Erythroblast (primary cell): ENCODE measurements at places on chromosomes 11 and 22.

DNA sequence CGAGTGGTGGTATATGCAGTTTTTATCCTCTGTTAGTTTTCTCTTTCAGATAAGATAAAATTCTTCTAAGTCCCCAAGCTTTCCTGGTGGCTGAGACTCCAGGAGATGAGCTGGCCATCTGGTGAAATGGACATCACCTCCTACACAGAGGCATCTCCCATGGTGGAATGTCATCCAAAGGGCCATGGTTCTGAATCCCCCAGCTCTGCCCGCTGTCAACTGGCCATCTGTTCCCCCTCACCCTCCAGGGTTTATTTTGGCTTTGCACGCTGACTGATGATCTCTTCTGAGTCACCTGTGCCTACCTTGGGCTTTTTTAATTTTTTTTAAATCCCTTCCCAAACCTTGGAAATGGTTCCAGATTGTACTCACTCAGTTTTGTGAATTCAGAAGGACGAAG is 142.2 kb downstream of the HIPK3 start:
- no peak for DNase-seq

DNA sequence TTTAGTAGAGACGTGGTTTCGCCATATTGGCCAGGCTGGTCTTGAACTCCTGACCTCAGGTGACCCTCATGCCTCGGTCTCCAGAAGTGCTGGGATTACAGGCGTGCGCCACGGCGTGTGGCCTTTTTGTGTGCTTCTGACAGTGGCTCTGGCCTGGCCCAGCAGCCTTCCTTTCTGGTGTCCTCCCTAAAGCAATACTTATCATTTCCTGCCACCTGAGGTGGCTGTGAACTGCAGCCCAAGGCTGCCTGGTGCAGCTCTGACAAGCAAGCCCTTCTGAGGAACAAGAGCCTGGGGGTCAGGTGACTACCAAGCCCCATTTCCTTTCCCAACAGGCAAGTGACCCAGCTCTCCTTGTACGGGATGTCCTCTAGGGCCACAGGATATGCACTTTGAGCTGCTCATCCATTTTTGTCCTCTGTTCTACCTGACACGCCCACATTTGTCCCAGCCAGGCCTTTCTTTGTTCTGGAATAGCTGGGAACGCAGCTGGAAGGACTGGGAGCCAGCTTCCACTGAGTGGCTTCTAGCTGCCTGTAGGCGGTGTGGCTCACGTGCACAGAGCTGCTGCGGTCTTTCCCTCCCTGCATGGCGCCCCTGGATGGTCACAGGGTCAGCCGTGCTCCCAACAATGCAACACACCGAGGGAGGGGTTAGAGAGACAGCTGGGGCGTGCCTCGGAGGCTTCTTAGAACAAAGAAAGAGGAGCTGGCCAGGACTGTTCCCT is 12.3 kb upstream of the BID start:
- DNase-seq, result peak; percentile 70

- no peak for DNase-seq
Measured at GRCh38 chr11:111918390-111919256, at the start of gene C11orf52. C11orf52 (plus strand) TSS chr11:111918913; CDS start chr11:111918973, 60 bp downstream.

- no peak for DNase-seq
Measured at GRCh38 chr22:48490500-48491411, 1336.9 kb downstream of the BRD1 start.

GRCh38 chr22:22546490-22546889 is 12.6 kb downstream of the PRAME start:
- DNase-seq, result no peak

GRCh38 chr11:101915791-101916291 is 481 bp downstream of the ANGPTL5 start:
- DNase-seq, result peak; percentile 7

DNA sequence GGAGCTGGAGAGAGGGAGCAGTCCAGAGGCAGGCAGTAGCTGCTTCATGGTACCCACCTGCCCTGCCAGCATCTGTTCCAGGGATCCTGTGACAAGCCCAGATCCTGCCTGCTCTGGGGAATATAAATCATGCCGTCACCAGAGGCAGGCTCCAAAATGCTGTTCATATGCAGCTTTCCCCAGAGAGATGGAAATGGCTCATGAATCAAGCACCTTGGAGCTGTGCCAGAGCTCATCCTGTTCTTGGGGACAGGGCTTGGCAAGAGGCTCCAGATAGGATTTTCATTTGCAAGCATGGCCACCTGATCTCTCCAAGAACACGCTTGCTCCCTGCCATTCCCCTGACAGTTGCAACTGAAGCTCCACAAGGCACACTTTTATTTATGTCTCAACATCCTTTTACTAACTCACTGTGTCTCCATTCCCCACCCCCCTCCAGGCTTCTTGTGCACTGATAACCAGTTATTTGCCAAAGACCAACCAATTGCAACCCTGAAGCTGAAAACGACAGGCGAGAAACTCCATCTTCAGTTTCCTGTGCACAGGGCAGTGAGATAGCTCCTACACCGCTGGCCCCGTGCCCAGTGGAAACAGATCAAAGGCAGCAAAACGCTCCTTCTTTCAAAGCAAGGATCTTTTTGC is 115.8 kb upstream of the PITPNB start:
- DNase-seq, result peak; percentile 78

DNA sequence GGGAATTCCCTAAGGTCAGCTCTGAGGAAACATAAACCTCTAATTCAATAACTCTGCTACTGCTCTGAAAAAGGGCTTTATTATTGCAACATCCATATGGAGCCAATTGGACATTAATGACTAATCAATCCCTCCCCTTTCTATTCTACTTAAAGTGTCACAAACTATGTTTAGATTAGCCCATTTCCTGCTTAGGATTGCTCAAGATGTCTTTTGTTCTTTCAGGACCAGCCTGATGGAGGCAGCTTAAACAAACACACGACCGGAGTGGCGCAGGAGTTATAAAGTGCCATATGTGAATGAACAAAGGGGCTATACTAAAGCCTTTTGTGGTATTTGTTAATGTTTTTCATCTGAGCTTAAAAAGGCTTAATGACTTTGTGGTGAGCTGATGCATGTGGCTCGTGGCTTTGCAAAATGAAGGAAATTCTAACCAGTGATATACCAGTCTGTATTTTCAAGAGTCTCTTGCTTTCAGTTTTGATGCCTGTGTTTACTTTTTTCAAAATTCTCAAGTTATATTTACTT is 354.4 kb downstream of the SOX6 start:
- no peak for DNase-seq

GRCh38 chr11:14021738-14022137 is 59.2 kb downstream of the SPON1 start:
- DNase-seq, result no peak

- DNase-seq, result no peak
Measured at GRCh38 chr11:100791103-100791502, 104.0 kb downstream of the ARHGAP42 start.

DNA sequence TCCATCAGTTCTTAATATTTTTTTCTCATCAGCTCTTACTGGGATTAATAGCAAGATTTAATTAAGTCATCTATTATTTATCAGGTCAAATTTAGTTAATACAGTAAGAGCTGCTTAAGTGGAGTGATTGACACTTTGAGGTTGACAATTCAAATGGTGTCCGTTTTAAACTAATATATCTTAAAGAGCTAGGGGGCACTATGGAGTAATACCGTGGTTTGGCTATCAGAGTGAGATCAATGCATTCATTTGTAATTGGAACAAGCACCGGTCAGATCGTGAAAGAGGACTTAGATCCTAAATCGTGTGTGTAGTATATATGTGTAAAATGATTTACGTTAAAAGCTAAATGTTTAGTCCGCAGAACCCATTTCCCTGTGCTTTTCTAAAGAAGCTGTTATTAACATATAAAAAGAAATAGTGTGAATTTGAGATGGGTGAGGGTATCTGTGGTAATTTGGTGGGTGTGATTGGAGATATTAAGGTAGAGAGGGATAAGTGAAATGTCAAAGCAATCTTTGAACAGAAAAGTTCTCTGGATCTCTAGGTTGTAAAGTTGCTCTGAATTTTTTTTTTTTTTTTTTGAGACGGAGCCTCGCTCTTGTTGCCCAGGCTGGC is 2.3 kb downstream of the SIK2 start:
- DNase-seq, result peak; percentile 75

- no peak for DNase-seq
Measured at GRCh38 chr11:63015521-63016215, at the start of gene SLC22A8. SLC22A8 (minus strand) TSS chr11:63015841; CDS start chr11:63014958, 883 bp downstream.

- no peak for DNase-seq
Measured at GRCh38 chr22:29328566-29329500, 13.3 kb upstream of the RASL10A start.

DNA sequence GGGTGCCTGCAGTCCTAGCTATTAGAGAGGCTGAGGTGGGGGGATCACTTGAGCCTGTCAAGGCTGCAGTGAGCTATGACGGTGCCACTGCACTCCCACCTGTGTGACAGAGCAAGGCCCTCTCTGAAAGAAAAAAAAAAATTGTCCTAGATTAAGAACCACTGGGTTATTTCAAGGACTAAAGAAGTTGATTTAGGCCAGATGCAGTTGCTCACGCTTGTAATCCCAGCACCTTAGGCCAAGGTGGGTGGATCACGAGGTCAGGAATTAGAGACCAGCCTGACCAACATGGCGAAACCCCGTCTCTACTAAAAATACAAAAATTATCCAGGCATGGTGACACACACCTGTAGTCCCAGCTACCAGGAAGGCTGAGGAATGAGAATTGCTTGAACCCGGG is 129.0 kb downstream of the MRTFA start:
- no peak for DNase-seq

GRCh38 chr11:87712802-87713202 is 462.4 kb downstream of the RAB38 start:
- no peak for DNase-seq

DNA sequence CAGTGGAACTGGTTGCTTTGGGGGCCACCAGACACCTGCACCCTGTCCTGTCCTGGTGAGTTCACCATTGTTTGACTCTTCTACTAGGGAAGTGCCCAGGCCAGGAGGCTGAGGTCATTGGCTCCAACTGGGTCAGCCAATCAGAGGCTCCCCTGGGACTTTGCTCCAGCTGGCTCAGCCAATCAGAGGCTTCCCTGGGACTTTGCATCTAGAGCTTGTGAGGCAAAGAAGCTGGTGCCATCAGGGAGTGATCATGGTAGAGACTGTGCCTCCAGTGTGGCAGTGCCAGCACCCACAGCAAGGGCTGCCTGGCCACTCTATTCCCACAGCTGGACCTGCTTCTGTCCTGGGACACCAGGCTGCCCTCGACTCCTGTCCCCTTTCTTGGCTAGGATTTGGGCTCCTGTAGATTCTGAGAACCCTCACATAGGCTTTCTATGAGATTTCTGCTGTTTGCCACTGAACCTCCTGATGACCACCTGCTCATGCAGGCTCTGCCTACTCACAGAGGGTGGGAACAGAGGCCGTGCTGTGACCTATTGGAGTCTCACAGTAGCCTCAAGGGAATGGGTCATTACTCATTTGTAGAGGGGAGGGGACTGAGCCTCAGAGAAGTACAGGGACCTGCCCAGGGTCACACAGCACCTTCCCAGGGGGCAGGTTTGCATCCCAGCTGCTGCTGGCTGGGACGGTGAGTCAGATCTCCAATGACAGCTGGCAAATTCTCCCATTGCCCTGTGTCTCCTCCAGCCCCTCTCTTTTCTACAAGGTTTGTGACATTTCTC is 59.2 kb upstream of the SHISAL1 start:
- no peak for DNase-seq

DNA sequence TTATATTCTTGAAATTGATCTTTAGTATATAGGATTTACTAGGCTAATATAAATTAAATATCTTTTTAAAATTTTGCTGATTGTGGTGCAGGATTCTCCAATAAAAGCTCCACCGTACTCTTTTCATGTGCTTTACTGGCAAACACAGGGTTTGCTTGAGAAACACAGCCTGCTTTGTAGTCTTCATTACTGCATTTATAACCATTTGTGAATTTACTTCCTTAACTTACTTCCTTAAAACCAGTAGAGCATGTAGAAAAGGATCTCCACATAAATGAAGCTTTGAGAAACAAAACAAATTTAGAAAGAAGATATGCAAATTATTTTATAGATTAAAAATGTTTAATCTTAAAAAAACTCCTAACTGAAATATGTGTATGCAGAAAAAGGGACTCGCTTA is 28.8 kb downstream of the SWAP70 start:
- no peak for DNase-seq

DNA sequence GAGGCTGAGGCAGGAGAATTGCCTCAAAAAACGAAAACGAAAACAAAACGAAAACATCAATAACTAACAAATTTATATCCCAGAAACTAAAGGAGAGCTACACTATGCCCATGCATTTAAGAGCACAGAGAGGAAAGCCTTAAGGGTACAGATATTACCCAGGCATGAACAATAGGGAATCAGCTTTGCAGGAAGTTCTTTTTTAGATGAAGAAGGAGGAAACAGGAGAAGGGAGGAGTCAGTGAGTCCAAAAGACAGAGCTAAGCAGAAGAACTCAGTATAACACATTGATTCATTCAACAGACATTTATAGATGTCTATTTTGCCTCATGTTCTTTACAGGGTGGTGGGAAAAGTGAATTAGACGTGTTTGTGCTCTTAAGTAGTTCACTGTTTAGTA is 8.3 kb downstream of the MRPL17 start:
- no peak for DNase-seq

DNA sequence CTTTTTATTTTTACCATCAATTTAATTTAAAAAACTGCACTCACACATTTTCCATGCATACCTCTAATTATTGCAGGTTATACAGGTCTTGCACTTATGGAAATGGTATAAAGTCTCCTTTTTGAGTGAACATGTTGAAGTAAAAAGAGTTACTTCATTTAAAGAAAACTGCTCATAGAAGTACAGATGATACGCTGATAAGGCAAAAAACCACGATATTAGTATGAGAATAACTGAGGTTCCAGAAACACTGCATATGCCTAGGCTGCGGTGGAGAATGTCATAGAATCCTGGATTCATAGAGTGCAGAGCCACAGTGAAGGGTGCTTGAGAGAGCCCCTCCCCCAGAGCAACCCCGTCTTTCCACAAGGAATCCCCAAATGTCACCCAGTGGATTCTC is 175.8 kb downstream of the BCR start:
- DNase-seq, result no peak

GRCh38 chr11:112558691-112559090 is 298.0 kb upstream of the PLET1 start:
- no peak for DNase-seq

DNA sequence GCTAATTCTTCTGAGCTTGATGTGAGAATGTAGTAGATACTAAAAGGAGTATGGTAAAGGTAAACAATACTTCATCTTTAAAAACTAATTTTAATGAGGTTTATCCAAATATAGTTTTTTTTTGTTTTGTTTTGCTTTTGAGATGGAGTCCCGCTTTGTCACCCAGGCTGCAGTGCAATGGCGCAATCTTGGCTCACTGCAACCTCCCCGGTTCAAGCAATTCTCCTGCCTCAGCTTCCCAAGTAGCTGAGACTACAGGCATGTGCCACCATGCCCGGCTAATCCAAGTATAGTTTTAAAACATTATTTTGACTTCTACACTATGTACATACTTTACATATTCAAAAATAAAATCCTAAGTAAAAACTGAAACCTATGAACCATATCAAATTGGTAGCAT is 4.1 kb downstream of the ZBTB44 start:
- DNase-seq, result no peak

- DNase-seq, result no peak
Measured at GRCh38 chr11:116255321-116255953, 517.4 kb downstream of the BUD13 start.

DNA sequence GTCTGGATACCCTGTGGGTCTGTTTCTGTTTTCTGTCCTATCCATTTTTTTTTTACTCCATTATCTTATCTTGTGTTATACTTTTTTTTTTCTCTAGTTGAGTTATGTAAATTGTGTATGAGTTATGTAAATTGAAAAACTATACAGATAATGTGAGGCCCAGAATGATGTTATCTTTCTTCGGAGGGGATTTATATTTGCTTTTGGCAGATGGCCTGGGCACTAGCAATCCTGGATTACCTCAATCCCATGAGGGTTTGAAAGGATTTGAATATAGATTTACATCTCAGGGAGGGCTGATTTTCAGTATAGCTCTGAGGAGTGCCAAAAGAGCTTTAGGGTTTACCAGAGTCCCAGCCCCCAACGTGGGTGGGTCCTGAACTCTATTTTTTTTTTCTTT is 71.0 kb downstream of the CSTPP1 start:
- DNase-seq, result no peak
